ENCODE measurements at places on chromosomes 4 and X.

DNA sequence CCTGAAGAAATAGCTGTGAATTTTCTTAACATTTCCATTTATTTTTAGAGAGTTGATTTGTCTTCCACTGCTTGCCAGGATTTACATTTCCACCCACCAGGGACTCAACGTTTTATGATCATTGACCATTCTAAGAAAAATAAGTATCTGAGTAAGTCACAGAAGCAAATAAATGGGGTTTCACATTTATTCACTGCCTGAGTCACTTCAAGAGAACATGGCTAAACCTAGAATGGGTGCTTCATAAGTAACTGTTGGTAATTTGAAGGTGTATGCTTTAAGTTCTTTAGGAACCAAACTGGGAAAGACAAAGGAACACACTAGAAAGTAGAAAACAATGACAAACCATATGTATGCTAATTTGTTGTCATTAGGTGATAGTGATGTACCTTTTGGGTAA lies 43.2 kb upstream of the GRIA3 start:
- no peak for DNase-seq

GRCh38 chr4:113899271-113900070 lies 80.0 kb downstream of the ARSJ start:
- DNase-seq, result no peak

DNA sequence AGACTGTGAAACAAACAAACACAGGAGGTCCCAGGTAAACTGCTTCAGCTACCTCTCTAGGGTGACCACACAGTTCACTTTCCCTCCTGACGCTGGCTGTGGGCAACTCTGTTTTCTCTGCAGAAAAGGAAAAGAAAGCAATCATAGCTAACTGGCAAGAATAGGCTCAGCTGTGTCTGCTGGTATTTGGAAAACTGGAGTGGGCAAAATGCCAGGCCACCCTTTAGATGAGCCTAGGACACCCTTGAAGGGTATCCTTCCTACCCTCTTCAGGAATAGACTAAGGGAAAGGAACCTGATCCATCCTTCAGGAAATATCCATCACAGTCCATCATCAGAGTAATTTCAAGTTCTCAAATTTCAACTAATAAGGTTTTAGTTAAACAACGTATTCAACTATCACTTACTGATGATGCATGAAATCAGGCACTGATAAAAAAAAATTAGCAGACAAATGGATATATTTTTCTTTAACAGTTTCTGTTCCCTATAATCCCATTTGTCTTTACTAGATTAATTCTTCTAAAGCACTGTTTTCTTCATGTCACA lies 60.9 kb downstream of the CAMK2D start:
- DNase-seq, result no peak

GRCh38 chr4:15729910-15730533 lies 27.2 kb downstream of the BST1 start:
- no peak for DNase-seq

- DNase-seq, result no peak
Measured at GRCh38 chr4:184821242-184821641, 4.5 kb downstream of the ACSL1 start.

- DNase-seq, result no peak
Measured at GRCh38 chr4:158728236-158728635, 5.0 kb upstream of the PPID start.

GRCh38 chr4:121674191-121674590 lies 22.6 kb downstream of the ANXA5 start:
- DNase-seq, result no peak

DNA sequence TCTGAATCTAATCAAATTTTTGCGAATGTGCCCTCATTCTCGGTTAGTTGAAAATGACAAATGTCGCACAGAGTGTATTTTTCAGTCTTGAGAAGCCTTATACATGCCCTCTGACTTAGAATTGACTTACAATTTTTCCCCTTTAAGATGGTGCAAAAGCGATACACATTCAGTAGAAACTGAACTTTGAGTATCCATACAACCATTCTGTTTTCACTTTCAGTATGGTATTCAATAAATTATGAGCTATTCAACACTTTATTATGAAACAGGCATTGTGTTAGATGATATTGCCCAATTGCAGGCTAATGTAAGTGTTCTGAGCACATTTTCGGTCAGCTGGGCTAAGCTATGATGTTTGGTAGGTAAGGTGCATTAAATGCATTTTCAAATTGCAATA lies 43.4 kb downstream of the SLC9A7 start:
- DNase-seq, result no peak

DNA sequence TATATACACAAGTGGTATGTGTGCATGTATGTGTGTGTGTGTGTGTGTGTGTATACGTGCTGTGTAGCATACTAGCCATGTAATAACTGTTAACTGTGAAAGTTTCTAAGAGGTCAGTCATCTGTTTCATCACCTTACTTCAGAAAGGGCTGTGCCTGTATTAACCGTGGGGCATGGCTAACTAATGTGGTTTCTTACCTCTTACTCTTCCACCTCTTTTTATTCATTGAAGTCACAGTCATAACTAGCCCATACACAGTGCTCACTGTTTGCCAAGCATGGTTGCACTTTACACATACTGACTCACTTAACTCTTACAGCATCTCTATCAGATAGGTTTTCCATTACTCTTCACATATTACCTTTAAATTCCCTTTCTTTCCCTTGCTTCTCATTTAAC lies 23.7 kb upstream of the LRAT start:
- DNase-seq, result no peak

DNA sequence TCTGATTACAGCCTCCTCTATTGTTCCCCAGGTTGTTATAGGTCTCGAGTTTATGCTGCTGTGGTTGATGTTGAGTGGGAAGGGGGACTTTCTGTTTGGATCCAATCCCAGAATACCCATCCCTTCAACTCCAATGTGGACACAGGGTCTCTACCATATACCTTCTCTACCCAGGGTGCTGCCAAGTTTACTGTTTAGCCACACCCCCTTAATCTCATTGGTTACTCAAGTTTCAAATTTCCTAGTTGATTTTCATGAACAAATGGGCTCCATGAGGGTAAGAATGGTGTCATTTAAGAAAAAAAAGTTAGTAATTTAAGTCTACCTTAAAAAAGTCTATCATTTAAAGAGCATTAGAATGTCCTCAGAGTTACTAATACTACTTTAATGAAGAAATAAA lies 3.6 kb upstream of the SPP1 start:
- no peak for DNase-seq

DNA sequence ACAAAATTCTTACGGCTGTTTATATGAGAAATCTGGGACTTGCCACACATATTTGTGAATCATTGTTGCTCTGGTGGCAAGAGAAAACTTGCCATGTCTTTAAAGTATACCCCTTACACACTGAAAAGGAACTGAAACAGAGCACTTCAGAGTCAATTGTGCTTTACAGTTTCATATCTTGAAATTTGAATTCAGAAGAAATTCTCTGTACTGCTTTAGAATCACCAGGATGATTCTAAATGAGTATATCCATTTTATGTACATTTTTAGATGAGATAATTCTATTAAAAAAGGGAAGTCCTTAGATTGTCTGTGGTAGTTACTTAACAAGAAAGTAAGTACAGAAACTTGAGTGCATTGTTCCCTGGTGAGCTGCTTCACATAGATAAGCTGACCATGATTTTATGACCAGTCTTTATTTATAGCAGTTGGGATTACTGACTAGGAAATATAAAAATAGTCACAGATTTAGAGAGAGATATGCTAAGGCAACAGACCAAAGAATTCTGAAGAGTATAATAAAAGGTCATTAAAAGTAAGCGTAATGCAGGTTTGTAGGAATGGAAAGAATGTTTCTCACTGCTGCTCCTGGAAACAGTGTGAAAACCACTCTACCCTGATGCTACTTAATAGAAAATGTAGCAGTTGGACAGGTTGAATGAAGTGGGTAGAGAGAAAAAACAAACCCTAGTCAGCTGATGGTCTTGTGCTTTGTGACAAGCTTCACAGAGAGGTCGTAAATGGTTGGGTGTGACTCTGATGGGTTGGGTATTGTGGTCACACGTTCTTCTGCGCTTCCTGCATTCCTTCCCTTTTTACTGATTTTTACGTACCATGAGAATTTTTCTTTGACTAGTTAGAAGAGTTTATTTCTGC lies 41.0 kb downstream of the FNIP2 start:
- no peak for DNase-seq

DNA sequence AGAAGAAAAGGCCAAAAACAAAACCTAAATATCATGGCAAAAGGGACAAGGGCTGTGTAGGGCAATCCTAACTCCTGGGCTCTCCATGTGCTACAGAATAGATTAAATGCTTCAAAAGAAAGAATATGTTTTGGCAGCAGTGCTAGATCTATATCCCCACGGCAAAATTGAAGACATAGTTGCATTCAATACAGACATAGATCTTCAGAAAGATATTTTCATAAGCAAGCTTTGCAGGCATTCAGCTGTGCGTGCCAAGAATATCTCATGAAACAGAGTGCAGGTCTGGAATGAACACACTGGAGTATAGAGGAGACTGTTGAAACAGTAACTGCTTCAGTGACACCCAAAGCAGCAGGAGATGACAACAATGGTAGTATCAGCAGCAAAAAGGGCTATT lies 1476.9 kb downstream of the ARAP2 start:
- no peak for DNase-seq

DNA sequence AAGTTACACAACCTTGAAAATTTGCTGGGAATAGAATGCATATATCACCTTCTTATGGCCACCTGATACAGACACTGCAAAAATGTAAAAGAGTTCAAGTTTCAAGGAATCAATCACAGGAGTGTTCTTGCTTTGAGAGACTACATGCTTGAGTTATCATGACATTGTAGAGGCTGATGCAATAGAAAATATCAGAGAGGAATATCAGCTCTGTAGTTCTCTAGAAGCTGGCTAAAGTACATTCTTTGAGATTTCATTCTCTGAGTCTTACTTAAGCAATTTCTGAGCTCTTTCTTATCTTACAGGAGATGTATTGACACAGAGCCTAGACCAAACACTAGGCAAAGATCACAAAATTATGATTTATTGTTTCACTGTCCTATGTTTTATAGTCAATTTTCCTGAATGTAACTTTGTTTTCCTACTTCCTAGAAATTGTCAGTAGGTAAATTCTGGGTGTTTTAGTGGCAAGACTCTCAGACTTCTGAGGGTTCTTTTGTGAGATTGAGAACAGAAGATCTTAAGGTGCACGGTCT lies 152.1 kb upstream of the HPGD start:
- DNase-seq, result no peak

- no peak for DNase-seq
Measured at GRCh38 chr4:154124539-154125255, 335.8 kb upstream of the SFRP2 start.

DNA sequence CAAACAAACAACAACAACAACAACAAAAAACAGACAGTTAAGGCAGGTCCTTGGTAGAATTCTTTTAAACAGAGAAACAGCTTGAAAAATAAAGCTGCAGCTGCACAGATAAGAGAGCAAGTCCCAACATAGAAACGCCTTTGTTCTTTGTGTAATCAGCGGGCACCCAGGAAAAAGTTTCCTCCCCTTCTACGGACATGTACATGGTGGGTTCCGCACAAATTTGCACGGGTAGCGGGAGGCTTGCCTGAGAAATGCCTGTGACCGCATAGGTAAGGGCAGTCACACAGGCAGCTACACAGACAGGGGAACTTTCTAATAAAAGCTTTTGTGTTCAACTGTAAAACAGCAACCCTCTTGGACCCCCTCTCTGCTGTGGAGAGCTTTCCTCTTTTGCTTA lies 25.7 kb upstream of the CT47A1 start:
- no peak for DNase-seq

- DNase-seq, result no peak
Measured at GRCh38 chr4:38752941-38753806, 29.6 kb downstream of the TLR10 start.

GRCh38 chr4:85777908-85778631 lies 303.1 kb downstream of the ARHGAP24 start:
- no peak for DNase-seq

GRCh38 chr4:173522951-173523395 lies 7.1 kb downstream of the HAND2 start:
- DNase-seq, result no peak

DNA sequence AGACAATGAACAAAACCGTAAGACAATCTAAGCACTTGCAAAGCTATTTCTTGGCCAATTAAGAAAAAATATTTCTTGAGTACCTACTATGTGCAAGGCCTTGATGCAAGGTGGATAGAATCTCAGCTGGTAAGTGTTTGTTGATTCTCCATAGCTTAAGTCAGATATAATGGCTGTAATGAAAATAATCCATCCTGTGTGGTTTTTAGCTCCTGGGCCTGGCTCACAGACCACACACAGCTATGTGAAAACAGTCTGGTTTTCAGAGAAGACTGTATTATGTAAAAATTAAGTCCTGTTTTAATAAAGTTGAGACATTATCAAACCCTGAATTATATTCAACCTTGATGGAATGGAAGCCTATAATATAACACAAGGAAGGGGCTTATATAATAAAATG lies 7.8 kb upstream of the DDIT4L start:
- DNase-seq, result no peak

GRCh38 chr4:168248176-168248710 lies 70.3 kb downstream of the DDX60 start:
- no peak for DNase-seq

- no peak for DNase-seq
Measured at GRCh38 chr4:175772170-175772705, 39.8 kb downstream of the GPM6A start.

- DNase-seq, result no peak
Measured at GRCh38 chr4:169096221-169096620, 86.2 kb upstream of the CBR4 start.

- DNase-seq, result no peak
Measured at GRCh38 chrX:120671963-120672362, 42.1 kb upstream of the C1GALT1C1 start.

DNA sequence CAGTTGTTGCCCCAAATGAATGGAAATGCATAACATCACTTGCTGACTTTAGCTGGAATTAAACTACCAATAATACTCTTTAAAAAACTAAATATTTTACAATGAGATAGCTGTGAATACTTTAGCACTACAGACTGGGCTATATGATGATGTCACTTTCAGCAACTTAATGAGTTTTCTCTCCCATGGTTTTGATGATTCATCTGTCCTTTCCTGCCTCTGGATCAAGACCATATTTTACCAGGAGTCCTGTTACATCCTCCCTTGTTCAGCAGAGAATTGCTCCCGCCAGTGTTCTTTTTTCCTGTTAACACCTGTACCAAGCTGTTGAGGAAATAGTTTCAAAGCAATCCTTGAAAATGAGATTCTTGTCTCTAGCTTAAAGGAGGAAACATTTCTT lies 543.0 kb downstream of the SPRY1 start:
- DNase-seq, result no peak

GRCh38 chr4:109810552-109811387 lies 4.8 kb upstream of the GAR1 start:
- no peak for DNase-seq

DNA sequence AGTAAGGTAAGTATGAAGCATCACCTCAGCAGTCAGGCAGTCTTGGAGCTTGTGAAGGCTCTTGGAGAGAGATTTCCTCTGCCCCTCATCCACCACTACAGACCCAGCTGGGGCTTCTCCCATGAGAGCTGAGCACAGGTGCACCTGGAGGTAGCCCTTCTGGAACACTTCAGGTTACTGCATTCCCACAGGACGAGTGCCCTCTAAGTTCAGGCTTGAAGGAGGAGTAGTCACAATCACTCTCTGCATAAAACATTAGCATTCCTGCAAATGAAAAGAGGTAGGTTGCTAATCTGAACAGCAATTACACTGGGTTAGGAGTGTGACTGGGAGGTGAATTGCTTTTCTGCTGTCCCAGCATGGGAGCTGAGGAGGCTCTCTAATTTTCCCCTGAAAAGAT lies 308.8 kb downstream of the TEX13C start:
- DNase-seq, result no peak

GRCh38 chr4:142961866-142962265 lies 115.8 kb upstream of the INPP4B start:
- DNase-seq, result no peak
